B cell (primary cell): ENCODE measurements at places on chromosomes 1 and 21. TPM values are rescaled to one million over a fixed set of nuclear protein-coding genes. Genes with fewer than 3 reads are reported as not detected.

DNA sequence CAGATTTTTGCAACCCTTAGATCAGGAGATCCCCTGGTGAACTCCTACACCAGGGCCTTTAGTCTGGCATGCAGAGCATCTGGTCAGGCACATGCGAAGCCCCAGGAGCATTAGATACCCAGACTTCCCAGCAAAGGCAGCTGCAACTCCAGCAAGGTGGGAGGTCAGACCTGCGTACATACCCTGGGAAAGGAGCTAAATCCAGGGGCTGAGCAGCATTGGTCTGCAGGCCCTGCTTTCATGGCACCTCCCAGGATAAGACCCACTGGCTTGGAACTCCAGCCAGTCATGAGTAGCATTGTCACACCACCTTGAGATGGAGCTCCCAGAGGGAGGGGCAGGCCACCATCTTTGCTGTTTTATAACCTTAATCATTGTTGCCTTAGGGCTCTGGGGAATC is 92.3 kb downstream of the KCNT2 start:
- no peak for DNase-seq

DNA sequence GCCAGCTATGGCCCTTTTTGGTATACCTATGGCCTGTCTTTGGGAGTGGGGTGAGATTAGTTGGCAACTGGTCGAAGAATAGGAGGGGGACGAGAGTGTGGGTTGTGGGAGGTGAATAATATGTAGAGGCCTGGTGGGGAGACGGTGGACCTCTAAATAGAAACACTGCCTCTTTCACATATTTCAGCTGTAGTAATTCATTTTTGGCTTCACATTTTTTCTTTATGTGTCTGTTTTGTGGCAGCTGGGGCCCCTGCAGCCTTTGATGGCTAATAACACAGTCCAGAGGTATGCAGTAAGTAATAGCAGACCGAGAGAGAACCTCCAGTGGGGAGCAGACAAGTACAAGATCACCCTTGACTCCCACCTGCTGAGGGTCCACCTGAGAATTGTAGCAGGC is 75.9 kb downstream of the HLX start:
- DNase-seq, result no peak

- no peak for DNase-seq
These were observed 2.2 kb downstream of the SMCP start for GRCh38 chr1:152880316-152880715.

DNA sequence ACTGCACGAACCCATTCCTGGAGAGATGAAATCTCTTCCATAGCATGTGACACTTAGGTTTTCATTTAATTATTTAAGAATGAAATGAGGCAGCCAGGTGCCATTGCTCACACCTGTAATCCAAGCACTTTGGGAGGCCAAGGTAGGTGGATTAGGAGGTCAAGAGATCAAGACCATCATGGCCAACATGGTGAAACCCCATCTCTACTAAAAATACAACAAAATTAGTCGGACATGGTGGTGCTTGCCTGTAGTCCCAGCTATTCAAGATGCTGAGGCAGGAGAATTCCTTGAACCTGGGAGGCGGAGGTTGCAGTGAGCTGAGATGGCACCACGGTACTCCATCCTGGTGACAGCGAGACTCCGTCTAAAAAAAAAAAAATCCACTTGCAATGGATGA is 17.8 kb downstream of the L1TD1 start:
- no peak for DNase-seq

DNA sequence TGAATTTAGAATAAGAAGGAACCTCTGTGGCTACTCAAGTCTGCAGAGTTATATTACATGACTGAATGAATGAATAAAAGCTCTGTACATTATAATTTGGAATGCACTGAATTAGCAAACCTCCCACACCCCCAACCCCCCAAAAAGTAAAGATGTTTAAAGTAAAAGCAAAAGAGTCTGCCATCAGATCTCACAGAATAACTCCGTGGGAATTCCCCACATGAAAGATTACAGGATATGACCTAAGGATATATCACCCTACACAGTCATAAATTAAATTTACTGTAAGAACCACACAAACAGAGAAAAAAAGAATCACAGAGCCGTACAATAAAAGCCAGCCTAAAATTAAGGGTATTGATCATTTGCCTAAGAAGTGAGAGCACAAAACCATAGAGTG is 587.3 kb downstream of the PTPRC start:
- peak; percentile 32 for DNase-seq

Gene CD1E
- not detected in 2 replicates for total RNA-seq

DNA sequence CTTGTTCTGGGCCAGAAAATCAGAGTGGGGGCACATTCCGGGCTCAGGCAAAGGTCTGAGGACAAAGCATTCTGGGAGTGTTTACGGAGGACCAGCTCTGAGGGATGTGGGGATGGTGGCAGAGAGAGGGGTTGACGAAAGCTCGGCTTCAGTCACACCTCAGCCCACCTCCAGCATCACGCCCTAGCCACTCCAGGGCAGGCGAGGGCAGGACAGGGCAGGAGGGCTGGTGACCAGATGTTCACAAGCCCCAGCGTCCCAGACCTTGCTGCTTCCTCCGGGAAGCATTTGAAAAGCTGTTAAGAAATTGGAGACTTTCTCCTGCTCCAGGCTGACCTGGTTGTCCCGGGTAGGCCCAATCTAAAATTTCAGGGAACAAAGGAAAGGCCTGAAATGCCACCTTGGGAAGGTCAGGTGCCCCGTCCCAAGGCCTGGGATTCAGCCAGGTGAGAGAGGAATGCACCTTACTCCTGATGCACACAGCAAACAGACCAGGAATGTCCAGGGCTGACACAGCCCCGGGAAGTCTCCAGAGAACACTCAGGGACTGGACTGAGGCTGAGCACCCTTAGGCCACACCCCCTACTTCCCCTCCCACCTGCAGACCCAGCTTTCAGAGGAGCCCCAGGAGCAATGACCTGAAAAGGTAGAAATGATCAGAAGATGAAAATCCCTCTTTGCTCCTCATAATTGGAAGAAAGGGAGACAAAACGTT is 71.9 kb upstream of the KLHDC7A start:
- DNase-seq, result no peak

DNA sequence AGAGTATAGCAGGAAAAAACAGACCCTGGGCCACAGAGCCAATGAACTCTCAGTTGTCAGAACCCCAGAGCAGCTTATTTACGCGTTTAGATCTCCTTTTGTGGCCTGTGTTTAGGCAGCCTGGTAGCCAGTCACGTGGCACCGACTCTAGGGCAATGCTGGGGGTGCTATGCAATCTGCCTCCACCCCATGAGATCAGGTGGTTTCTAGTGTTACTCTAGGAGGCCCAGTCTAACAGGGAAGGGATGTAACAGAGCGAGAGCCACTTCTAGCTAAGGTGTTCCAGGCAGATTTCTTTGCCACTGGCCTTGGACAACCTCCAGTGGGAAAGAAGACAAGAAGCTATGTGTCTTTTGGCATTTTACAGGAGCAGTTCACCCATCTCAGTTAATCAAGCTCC is 12.0 kb upstream of the A3GALT2 start:
- no peak for DNase-seq

Gene PRDM2
- total RNA-seq, result 432 and 447 TPM in 2 replicates

DNA sequence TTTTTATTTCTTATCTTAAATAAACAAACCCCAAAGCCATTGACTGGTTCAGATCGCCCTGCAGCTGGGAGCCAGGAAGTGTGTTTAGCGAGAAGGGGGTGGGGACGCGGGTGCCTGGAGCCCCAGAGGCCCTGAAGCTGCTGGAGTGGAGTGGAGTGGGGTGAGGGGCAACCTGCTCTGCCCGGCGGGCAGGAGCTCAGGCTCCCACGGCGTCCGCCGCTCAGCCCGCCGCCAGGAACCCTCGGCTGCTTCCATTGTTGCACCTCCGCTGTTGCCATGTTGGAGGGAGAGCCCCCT is 673 bp downstream of the PIK3C2B start:
- DNase-seq, result no peak

DNA sequence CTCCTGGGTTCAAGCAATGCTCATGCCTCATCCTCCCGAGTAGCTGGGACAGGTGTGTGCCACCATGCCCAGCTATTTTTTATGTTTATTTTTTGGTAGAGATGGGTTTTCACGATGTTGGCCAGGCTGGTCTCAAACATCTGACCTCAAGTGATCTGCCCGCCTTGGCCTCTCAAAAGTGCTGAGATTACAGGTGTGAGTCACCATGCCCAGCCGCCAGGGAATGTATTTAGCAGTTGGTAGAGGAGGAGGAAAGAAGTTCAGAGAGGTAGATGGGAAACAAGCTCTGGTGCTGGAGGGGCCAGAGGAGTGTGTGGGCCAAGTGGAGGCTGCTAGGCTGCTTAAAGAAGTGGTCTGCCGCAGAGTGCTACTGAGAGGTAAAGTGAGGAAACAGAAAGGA is 6.0 kb downstream of the DOP1B start:
- DNase-seq, result no peak
